ENCODE measurements at places on chromosomes 7 and 10.

DNA sequence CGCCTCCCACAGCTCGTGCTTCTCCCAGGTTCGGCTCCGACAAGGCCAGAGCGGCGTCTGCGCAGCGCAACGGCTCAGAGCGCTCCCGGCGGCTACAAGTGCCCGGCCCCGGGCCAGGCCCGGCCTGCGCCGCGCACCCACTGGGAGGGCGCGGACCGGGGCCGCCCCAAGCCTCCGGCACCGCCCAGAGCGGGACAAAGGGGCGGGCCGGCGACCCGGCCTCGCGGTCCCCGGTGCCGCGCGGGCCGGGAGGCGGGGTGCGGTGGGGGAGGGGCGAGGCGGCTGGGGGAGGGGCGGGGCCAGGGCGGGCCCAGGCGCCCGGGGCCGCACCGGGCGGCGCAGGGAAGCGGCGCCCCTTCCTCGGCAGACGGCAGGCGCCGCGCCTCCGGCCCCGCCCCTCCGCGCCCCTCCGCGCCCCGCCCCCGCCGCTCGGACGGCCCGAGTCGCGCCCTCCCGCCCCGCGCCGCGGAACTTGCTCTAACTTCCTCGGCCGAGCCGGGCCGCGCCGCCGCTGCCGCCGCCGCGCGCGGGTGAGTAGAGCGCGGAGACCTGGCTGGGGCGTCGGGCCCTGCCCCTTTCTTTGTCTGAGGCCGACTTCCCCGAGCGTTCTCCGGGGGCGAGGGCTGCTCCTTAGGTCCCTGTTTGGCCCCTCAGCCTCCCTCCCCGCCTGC, at the start of gene TSPAN14:
Gene TSPAN14 (plus strand): TSS at position 469 of the 671 bp plus-strand sequence. CDS start 34,924 bp downstream, outside the sequence.
- DNase-seq = no peak

DNA sequence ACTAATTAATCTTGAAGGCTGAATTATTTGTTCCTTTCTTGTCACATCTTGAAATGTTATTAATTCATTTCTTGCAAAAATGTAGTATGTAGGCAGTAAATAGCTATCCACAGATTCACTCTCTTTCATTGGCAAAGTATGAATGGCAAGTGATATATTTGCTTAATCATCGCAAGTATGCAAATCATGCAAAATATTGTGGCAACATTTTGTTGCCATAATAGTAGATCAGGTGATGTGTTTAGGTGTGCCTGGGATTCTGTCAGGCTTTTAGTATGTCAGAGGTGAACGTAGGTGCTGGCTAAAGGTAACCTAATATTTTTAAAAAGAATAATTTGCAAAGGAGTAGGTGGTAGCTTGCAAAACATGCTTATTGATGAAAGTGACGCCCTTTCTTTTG, 5.9 kb downstream of the MAP3K8 start:
- no peak for DNase-seq

DNA sequence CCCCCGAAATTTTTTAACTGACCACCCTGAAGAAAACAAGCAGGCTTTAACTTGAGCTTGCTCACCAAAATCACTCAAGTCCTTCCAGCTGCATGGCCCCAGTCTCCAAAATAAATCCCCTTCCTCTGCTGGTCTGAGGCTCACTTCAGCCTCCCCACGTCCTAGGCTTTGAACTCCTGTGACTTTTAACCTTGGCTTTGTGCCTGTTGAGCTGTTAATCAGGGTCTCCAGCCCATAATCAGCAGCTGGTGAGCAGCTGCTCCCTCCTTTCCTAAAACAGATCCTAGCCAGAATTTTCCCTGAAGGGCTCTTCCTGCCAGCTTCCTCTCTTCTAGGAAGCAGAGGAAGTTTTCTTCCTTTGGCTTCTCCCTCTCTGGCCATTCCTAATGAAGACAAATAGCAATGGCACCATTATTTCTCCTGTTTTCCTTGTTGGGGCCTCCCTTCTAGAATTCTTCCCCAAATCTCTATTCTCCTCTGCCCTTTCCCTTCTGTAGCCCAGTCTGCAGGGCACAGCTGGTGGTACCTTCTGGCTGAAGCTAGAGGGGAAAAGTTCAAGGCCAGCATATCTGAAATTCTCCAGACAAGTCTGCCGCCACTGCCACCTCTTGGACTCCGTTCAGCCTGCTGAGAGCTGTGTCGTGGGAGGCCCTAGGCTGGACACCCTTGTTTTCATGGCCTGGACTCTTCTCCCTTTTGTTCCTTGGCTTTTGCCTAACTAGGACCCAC, 152.1 kb downstream of the NOC3L start:
- DNase-seq = no peak

- DNase-seq = no peak
Observed at GRCh38 chr7:123977081-123977480, 52.0 kb downstream of the SPAM1 start.

DNA sequence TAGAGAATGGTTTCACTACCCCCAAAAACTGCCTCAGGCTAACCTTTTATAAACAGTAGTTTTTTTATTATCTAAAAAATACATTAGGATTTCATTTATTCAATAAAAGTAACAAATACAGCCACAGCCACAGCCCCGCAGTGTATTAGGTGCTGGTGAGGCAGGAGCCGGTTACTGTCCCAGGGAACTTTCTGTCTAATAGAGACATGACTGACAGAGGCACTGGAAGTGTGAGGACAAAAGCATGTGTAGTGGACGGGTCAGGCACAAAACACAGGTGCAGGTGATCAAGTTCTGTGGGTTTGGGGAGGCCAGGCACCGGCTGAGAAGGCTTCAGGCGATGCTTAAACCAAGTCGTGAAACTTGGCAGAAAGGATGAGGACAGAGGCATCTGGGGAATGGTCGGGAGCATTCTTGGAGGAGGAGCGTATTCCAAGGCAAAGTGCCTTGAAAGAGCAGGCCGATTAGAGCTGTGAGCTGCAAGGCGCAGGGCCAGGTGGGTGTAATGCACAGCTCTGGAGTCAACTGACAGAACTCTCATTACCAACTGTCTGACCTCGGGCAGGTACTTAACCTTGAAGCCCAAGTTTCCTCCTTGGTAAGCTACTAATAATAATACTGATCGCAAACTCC, 138.2 kb downstream of the USP6NL start:
- DNase-seq = no peak

DNA sequence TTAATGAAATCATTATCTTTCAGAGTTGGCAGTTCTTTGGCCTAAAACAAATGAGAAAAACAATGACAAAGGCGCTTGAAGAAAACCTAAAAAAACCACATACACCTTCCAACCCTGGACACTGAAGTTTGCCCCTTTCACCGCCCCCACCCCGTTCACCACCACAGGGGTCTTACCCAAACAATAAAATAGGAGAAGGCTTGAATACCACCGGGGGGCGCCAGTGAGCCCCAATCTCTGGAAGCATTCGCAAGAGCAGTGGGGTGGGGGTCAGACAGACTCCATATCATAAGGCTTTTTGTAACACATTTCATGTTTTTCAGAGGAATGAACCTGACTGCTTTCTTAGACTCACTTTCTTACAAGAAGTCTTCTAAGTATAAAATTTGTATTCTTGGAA, 163.6 kb downstream of the PIP4K2A start:
- no peak for DNase-seq

DNA sequence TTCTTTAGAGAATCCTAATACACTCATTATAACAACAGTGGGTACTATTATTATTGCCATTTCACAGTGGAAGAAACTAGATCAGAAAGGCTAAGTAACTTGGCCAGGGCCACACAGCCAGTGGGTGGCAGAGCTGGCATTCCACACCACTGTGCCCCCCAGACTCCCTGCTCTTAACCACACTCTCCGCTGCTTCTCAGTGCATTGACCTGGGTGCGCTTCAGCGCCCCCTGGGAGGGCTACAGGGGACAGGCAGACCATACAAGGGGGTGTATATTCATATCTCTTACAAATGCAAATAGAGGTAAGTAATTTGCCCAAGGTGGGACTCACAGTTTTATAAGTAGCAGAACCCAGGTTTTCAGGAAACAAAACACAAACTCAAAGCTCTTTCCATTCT, 77.0 kb upstream of the NMT2 start:
- no peak for DNase-seq

DNA sequence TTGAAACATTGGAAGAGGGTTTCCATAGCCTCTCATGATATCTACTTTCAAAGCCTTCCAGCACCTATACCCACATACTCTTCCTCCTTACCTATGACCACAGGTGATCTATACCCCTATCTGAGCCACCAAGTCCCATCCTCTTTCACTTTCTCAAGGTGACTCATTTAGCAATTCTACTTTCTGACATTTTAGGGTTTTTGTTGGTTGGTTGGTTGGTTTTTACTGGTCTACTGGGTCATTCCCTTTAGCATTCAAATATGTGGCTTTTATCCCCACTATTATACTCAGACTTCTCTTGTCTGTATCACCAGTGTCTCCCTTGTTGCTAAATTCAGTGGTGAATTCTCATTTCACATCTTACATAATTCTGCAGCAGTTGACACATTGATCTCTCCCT, 130.4 kb upstream of the STEAP4 start:
- DNase-seq = no peak

DNA sequence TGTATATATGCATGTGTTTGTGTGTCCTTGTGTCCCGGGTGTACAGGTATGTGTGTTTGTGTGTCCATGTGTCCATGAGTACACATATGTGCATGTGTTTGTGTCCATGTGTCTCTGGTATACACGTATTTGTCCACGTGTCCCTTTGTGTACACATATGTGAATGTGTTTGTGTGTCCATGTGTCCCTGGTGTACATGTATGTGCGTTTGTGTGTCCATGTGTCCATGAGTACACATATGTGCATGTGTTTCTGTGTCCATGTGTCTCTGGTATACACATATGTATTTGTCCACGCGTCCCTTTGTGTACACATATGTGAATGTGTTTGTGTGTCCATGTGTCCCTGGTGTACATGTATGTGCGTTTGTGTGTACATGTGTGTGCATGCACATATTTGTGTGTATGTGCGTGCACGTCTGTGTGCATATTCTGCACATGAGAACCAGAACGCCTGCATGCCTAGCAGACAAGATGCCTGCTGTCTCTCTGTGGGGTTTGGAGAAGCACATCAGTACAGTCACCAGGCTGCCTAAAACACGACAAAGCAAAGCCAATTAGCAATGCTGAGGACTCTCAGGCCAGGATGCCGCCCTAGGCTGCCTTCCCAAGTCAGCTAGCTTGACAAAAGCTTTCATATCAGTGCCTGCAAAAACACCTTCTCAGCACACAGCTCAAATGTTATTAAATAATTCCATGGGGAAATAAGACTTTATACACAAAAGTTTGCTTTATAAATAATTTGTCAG, 327.8 kb downstream of the PTPRN2 start:
- no peak for DNase-seq

DNA sequence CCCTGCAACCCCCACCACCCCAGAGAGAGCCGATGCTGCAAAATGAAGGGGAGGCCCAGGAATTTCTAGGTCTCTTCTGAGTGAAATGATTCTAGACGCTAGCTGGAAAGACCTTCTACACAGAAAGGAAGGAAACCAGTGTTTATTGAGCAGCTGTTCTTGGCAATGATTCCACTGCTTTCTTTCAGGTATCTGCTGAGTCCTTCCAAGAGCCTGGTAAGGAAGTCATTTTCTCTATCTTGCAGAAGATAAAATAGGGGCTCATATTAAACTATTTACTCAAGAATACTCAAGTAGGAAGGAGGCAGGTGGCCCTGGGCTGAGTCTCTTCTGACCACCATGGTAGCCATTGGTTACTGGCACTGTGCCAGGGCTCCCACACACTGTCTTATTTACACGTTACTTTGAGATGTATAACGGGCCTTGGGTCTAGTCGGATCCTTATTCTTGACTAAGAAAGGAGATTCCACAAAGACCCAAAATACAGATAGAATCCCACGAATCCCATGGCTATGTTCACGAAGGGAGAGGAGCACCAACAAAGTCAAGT, 112.1 kb downstream of the GALNT11 start:
- DNase-seq = no peak

DNA sequence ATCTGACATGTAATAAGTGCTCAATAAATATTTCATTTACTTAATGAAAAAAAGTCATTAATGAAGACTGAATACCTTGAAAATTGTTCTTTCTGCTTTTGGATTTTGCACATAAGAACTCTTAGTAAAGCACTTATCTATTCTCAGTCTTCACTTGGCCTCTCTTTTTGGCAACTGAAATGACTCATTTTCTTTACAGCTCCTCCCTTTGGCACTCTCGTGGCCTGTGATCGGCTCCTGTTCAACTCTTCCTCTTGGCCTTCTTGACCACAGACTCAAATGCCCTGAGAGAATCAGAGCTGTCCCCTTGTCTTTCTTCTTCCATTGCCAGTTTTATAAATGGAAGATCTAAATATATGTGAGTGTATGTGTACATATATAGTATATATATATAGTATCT, 54.2 kb downstream of the FOXP2 start:
- no peak for DNase-seq

GRCh38 chr7:6338551-6339274, 66.3 kb upstream of the CYTH3 start:
- DNase-seq = no peak

GRCh38 chr10:11325817-11326216, 285.6 kb downstream of the USP6NL start:
- DNase-seq = no peak

- DNase-seq = no peak
Observed at GRCh38 chr10:30284865-30285594, 64.0 kb downstream of the MTPAP start.

DNA sequence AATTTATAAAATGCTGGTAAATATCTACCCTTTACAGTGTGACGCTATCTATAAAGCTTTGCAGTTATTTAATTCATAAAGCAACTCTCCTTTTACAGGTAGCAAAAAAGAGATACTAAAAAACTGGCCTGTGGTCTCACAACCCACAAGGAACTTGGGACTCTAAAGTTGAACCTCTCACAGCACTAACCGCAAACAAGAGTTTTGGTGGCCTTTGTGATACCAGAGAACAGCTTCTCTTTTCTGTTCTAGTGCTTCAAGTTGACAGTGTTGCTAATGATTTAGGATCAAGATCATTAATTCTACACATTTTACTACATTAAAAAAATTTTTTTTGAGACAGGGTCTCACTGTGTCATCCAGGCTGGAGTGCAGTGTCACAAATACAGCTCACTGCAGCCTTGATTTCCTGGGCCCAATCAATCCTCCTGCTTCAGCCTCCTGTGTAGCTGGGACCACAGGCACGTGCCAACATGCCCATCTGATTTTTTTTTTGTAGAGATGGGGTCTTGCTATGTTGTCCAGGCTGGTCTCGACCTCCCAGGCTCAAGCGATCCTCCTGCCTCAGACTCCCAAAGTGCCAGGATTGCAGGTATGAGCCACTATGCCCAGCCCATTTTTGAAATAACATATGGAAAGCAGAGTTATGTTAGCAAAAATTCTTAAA, 56.0 kb upstream of the ST8SIA6 start:
- no peak for DNase-seq

- no peak for DNase-seq
Observed at GRCh38 chr7:664402-664775, 62.1 kb upstream of the DNAAF5 start.

Data from Panc1 (cell line).